ENCODE measurements at places on chromosomes 6 and 20.

GRCh38 chr20:56755201-56755600 is 126.1 kb downstream of the TFAP2C start:
- DNase-seq = no peak

DNA sequence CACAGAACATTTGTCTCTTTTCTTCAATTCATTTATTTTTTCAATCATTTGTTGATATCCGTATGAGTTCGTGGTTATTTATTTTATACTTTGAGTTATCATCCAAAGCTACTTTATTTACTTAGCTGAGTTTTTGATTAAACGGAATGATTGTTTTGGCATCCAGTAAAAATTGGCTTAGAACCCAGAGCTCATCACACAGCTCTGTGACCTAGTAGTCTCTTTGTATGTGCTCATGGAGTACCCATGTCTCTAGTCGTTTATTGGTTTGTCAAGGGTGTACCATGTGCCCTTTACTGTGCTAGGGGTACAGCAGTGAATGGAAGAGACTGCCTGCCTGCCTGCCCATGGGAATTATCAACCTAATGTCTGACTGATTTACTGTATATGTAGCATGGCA is 142.2 kb downstream of the MYLK4 start:
- DNase-seq = no peak

DNA sequence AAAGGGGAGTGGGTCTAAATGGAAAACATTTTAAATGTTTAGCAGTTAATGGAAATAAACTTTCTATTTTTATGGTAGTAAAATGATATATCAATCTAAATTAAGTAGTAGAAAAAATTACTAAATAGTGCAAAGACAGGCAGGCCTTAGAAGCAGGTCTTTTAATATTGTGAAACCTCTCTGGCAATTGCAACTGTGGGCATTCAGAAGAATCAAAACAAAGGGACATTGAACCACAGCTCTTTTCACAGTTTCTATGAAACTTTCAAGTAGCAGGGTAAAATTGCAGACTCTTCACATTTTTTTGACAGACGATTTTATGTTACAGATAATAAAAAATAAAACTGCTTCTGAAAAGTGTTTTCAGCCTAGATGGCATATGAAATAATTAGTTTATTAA is 533.7 kb downstream of the BCKDHB start:
- DNase-seq = no peak

- DNase-seq = no peak
Measured at GRCh38 chr6:62480544-62480943, 194.5 kb upstream of the KHDRBS2 start.

- no peak for DNase-seq
Measured at GRCh38 chr20:34334654-34335407, 28.2 kb upstream of the ITCH start.

DNA sequence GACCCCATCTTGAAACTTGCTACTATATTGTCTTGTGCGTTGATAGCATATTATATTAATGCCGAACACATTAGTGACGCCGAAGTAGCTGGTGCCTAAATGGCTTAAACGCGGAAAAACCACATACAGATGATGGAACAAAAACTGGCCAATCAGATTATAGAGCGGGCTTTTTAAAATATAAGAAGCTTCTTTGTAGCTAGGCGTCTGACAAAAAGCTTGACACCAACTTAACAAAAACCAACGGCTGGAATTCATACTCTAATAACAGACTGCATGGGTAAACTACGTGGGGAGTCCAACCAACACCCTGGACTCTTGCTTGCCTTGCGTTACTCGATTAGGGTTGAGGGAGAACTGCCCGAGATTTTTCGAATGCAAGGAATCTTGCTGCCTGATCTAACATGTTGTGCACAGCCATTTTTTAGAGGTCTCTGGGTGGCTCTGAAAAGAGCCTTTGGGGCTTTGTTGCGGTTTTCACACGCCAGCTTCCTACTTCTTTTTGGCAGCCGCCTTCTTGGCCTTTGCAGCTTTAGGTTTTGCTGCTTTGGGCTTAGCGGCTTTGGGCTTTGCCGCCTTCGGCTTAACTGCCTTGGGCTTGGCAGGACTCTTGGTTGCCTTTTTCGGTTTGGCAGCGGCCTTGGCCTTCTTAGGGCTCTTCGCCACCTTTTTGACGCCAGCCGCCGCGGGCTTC is 45.7 kb downstream of the OR2B2 start:
- DNase-seq = peak; percentile 47

GRCh38 chr6:67802771-67803170 is 832.3 kb upstream of the ADGRB3 start:
- no peak for DNase-seq
